Esophagus muscularis mucosa (tissue), 4 donors: ENCODE measurements at places on chromosomes 11 and 22. TPM values are rescaled to one million over a fixed set of nuclear protein-coding genes. Genes with fewer than 3 reads are reported as not detected.

DNA sequence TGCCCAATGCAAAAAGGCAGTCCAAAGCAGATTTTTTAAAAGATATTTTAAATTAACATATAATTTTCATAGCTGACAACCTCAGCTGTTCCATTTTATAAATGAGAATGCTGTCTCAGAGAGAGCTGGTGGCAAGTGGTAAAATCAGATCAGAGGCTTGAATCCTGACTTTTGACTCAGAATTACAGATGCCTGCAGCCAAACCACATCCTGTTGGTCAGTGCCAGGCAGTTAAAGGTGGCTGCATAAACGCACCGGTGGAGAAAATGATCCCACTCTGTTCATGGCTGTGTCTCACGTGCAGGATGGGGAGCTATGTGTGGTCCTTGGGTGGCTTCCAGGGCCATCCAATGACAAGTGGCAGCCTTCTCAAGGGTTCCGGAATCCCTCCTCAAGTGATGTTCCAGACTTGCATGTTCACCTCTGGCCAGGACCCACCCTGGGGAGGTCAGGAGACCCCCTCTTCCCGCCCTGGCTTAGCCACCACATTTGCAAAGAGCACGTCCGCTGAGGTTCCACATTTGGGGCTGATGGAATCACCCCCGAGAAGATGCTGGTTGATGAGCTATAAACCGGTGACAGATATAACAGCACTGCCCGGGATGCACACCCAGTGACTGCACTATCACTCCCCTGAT, 155.5 kb downstream of the SHANK2 start:
- no peak for DNase-seq

- DNase-seq = no peak
Observed at GRCh38 chr11:62193952-62194351, 3.9 kb downstream of the SCGB1D1 start.

- DNase-seq = no peak
Observed at GRCh38 chr11:67254798-67255197, 11.5 kb upstream of the GRK2 start.

Gene SLC22A25
- total RNA-seq = not detected

Gene MIAT
- 0.19 TPM for total RNA-seq

GRCh38 chr11:5736396-5736795, at the start of gene OR56B1:
TSS of gene OR56B1 (plus strand) at chr11:5736448. CDS start at chr11:5736517, 69 bp downstream.
- no peak for DNase-seq

Gene PATZ1
- total RNA-seq = 14.1 TPM

Gene OOSP4A
- total RNA-seq = not detected

Gene KRTAP5-9
- total RNA-seq = not detected

Gene HTR3A
- 0.63 TPM for total RNA-seq

Gene PYGM
- 32.8 TPM for total RNA-seq

GRCh38 chr11:22633354-22633902, 7.8 kb upstream of the FANCF start:
- DNase-seq = no peak

DNA sequence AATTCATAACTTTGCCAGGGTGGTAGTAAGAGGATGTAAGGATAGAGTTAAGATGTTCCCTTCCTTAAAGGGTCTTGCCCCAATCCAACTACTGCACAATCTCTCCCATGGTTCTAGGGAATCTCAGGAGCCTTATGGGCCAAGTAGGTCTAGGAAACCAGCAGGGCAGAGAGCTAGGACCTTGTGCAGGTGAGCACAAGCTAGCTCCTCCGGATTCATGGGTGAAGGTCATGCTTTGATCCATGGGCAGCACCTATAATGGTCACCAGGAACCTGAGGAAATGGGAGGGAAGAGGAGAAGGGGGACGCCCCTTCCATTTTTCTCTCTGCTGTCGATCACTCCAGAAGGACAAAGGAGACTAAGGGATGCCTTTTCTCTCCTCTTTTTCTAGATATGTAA, 16.8 kb downstream of the KCNJ11 start:
- DNase-seq = no peak

- DNase-seq = no peak
Observed at GRCh38 chr22:47100646-47101200, 338.3 kb downstream of the TBC1D22A start.

Gene MAJIN
- not detected for total RNA-seq

GRCh38 chr11:10540546-10540914, 457 bp downstream of the RNF141 start:
- no peak for DNase-seq

Gene ART5
- total RNA-seq = not detected

DNA sequence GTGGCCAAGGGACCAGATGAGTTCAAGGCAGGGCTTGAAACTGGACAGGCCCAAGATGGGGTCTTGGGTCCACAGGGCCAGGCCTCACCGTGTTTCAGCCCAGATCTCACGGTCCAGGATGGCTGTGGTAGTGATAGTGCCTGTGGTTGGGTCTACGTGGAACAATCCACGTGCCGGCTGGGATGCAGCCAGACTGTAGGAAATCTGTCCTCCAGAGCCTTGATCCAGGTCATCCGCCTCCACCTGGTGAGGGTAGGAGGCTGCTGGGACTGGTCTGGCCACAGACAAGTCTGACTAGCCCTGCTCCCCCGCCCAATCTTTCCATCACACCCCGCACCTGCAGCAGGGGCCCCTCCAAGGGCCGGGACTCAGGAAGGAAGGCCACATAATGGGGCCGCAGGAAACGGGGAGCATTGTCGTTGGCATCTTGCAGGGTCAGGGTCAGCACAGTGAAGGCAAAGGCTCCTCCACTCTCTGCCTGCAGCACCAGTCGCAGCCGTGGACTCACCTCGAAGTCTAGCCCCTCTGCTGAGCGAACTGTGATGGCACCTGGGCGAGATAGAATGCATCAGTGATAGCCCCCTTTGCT, 6.7 kb upstream of the TPP1 start:
- no peak for DNase-seq

DNA sequence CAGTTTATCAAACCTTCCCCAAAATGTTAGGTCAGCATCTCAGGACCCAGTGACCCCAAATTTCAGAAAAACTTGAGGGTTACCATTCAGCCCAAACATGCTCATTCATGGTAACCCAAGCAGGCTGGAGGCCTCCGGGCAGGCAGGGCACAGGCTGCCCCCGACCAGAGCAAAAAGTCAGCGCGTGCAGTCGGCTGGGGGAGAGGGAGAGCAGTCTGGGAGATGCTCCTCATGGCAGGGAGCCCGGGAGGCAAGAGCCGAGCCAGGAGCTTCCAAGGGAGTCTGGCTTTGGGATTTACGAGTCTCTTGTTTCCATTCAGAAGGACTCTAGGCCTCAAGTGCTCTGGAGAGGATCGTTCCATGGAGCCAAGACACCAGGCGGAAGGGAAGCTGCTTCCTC, 45.7 kb downstream of the RPUSD4 start:
- no peak for DNase-seq

DNA sequence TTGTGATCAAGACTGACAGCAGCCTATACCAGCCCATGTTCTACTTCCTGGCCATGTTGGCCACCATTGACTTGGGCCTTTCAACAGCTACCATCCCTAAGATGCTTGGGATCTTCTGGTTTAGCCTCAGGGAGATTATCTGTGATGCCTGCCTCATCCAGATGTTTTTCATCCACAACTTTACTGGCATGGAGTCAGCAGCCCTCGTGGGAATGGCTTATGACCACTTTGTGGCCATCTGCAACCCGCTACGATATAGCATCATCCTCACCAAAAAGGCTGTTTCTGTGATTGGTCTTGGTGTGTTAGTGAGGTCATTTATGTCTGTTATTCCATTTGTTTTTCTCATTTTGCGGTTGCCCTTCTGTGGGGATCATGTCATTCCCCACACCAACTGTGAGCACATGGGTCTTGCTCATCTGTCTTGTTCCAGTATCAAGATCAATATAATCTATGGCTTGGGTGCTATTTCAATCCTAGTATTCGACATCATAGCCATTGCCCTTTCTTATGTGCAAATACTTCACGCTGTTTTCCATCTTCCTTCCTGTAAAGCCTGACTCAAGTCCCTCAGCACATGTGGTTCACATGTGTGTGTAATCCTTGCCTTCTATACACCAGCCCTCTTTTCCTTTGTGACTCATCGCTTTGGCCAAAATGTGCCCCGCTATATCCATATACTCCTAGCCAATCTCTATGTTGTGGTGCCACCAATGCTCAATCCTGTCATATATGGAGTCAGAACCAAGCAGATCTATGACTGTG, 23.6 kb downstream of the OR52E1 start:
- DNase-seq = no peak

GRCh38 chr11:47413908-47414684, 5.7 kb downstream of the SLC39A13 start:
- no peak for DNase-seq

- no peak for DNase-seq
Observed at GRCh38 chr22:50477923-50478322, 3.1 kb upstream of the SBF1 start.

Gene MMP27
- not detected for total RNA-seq
